NCI-H1694 (cell line): ENCODE measurements at places on chromosomes 3 and 15.
A peak's percentile ranks its signal among the peaks of the same experiment; 100 is the strongest.

- DNase-seq: no peak
Observed at GRCh38 chr3:146889626-146890025, 284.5 kb upstream of the PLSCR5 start.

GRCh38 chr15:62099094-62099601 lies 32.4 kb downstream of the C2CD4A start:
- no peak for DNase-seq

- DNase-seq: no peak
Observed at GRCh38 chr3:144018776-144019175, 47.2 kb downstream of the DIPK2A start.

- DNase-seq: no peak
Observed at GRCh38 chr15:70432924-70433495, 330.3 kb downstream of the UACA start.

DNA sequence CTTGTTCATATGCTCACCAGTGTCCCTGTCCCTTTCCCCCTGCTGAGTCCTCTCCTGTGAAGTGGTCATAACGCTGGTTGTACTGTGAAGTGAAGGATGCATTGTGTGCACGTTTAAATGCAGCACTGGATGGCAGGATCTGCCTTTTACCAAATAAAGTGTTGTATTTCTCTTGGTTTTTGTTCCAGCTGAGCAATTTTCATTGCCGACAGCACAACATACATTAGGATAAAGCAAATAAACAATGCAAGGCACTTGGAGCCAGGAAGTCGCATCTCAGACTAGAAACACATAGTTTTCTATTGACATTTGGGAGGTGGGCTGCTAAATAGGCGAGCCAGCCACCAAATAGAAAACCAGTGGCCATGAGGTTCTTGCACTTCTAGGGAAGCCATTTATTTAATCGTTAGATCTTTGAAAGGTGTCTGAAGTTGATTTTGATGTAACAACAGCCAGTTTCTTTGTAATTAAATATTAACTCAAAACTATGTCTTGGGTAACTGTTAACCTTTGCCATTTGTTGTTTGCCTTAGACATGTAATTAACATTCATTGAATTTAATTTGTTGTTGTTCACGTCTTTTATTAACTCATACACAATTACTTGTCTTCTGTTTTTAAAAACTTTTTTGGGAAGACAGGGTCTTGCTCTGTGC lies 185.3 kb downstream of the FNDC3B start:
- no peak for DNase-seq

DNA sequence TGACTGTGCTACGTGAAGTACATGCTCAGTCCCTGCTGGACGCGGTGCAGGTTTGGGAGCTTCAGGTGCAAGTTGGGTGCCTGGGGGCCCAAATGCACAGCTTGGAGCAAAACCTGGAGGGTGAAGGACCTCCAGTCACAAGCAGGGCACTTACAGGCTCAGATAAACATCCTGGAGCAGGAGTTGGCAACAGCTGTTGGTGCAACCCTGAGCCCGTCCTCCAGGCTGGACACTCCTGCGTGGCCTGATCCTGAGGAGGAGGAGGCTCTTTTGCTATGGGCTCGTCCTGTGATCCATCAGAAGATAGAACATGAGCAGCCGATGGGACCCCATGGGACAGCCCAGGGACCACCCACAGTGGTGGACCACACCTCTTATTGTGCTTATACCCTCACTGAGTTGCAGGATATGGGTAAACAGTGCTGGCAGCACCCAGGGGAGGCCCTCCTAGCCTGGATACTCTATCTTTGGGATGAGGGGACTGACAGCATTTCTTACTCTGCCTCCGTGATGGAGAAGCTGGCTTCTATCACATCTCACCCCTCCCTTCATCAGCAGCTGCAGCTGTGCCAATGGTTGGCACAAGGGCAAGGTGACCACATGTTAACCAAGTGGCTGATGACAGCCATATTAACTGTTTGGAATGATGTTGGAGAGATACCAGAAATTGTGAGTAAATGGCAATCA lies 301.6 kb downstream of the ZPLD1 start:
- DNase-seq: no peak

GRCh38 chr15:77974098-77974414 lies 103.5 kb downstream of the TBC1D2B start:
- DNase-seq: peak; percentile 35

DNA sequence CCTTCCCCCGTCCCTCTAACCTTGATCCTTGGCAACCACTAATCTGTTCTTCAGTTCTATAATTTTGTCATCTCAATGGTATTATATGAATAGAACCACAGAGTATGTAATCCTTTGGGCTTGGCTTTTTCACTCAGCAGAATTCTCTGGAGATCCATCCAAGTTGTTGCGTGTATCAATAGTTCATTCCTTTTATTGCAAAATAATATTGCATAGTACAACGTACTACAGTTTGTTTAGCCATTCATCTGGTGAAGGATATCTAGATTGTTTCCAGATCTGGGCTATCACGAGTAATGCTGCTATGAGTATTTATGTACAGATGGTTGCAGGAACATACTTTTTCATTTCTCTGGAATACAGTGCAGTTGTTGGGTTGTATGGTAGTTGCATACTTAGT lies 76.2 kb downstream of the PLXNA1 start:
- no peak for DNase-seq

DNA sequence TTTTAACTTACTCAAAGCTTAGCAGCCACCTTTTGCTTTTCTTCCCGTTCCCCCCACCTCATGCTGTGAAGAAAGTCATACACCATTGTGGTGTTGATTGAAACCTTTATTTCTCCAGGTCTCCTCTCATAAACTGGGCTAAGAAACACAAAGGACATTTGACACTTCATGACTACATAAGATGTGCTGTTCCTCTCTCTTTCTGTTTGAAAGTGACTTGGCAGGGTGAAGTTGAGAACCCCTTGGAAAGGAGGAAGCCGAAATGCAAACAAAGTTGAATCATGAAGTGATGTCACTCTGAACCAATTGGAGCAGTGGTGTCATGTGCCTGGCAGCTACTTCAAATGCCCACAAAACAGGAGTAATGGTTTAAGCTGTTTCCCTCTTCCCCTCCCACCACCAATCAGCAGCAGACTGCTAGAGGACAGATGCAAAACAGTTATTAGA lies 174.7 kb downstream of the IGF1R start:
- no peak for DNase-seq

GRCh38 chr15:57563416-57563815 lies 28.3 kb upstream of the MYZAP start:
- DNase-seq: no peak

GRCh38 chr3:124172816-124173215 lies 180.9 kb upstream of the ROPN1 start:
- DNase-seq: no peak

DNA sequence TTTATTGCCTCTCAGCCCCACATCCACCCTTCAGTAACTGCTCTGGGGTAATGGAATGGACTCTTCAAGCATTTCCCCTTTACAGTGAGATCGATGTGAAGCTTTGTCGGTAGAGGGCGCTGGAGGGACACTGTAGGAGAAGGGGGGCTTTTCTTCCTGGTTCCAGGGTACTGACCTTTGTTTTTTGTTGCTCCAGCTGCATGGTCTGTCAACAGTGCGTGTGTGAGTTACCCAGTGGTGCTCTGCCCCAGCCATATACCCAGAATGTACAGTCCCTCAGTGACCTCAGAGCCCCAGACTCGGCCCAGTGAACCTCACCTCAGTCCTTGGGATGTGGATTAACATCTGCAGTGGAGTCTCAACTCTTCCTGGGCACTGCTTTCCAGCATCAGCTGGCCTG lies 180.3 kb upstream of the TSC22D2 start:
- peak; percentile 81 for DNase-seq

DNA sequence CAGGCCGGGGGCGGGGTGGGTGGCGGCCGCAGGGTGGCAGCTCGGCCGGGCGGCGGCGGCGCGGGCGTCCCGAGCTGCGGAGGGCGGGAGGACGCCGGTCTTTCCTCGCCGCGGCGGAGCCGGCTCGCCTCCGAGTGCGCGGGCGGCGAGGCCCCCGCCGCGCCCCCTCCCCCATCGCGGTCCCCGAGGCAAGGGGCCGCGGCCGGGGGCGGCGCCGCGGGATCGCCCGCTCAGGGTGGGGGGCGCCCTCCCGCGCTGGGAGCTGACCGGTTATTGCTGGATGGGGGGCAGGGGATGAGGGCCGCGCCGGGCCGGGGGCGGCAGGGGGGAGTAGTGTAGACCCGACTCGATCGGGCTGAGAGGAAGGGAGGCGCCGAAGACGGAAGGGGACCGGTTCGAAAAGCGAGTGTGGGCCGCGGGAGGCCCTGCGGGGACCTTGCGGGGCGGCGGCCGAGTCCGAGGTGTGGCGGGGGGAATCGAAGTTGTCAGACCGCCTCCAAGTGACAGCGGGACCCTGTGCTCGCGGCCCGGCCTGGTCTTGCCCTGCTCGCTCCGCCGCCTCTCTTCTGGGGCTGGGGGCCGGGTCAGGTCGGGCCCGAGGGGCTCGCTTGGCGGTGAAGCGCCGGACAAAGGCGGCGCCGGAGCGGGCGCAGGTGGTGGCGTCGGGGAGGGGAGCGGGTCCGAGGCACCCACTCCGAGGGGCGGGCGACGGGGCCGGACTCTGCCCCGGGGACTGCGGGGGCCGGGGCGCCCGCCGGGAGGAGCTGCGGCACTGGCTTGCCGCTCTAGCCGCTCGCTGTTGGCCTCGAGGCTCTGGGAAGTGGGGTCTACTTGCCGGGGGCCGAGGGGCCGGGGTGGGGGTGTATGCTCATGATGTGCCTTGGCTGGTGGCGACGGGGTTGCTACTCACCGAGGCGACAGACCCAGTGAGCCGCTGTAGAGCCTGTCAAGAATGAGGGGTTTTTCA lies 1.1 kb downstream of the BAHD1 start:
- DNase-seq: no peak

GRCh38 chr15:50904211-50904610 lies 4.3 kb upstream of the AP4E1 start:
- DNase-seq: no peak
